Aorta (tissue), 5 donors: ENCODE measurements at places on chromosomes 1 and 21. TPM values are rescaled to one million over a fixed set of nuclear protein-coding genes. Genes with fewer than 3 reads are reported as not detected.

CELA3B gene
- total RNA-seq = 1.0 TPM

RHCE gene
- total RNA-seq = 0.69 TPM

LCE1A gene
- total RNA-seq = not detected

ANKRD34A gene
- total RNA-seq = 2.2 TPM

ADAM15 gene
- 180 TPM for total RNA-seq

DIO1 gene
- total RNA-seq = not detected

RNF223 gene
- total RNA-seq = not detected

AKR7A3 gene
- 1.2 TPM for total RNA-seq

NES gene
- 57.2 TPM for total RNA-seq

DTL gene
- 1.3 TPM for total RNA-seq

CTSS gene
- 128 TPM for total RNA-seq

TMEM200B gene
- total RNA-seq = 18.9 TPM

COL11A1 gene
- total RNA-seq = 8.4 TPM

DNA sequence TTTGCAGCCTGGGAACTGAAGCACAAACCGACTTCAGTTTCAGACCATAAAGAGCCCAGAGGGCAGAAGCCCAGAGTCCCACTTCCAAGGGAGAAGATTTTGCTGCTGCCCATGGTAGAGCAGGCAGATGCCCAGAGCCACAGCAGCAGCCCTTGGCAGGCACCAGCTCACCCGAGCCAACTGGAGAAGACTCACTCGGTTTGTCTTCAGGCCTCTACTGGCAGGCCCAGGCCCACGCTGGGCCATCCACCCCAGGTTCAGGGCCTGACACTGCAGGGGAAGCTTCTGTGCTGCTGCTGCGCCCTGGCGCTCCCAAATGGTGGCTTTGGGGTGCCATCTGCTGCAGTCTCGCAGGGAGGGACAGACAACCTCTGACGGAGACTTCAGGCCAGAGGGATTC lies 33.3 kb downstream of the SLC66A1 start:
- DNase-seq = no peak

DNA sequence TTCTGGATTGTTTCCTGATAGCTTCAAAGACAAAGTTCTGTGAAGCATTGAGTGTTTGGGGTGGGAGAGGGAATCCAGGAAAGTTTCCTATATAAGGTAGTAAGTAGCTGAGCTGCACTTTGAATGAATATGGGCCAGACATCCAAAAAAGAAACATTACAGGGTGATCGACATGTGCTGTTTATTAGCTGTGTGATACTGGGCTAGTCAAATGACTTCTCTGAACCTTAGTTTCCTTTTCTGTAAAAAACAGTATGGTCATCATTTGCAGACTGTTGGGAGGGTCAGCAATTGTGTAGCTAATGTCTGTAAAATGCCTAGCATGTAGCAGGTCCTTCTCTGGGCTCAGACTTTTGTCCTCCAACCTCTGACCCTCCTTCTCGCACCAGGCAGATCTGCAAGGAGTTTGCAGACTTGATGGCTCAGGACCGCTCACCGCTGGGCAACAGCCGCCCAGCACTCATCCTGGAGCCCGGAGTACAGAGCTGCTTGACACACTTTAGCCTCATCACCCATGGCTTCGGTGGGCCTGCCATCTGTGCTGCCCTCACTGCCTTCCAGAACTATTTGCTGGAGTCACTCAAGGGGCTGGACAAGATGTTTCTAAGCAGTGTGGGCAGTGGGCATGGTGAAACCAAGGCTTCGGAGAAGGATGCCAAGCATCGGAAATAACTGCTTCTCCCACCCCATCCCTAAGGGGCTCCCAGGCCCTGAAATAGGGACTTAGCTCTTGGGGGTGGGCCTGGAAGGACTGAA lies 21.1 kb downstream of the TFAP2E start:
- peak; percentile 62 for DNase-seq

DNA sequence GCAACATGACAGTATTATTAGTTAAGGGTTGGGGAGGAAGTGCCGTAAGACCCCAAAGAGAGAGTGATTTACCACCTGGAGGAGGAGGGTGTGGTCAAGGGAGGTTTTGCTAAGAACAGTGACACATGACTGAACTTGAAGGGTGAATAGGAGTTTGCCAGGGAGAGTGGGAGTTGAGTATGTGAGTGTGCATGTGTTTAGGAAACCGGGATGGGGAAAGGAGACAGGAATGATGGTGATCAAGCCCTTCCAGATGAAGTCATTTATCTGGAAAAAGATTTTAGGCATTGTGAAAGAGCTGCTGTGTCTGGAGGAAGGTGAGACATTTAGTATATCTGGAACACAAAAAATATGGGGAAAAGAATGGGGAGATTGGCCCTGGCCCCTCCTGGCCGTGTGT lies 28.1 kb upstream of the IL10 start:
- no peak for DNase-seq

GRCh38 chr1:32336963-32337675 lies 1.1 kb upstream of the MARCKSL1 start:
- DNase-seq = peak; percentile 69

GRCh38 chr1:246000638-246001015 lies 506.5 kb downstream of the SMYD3 start:
- DNase-seq = no peak

DNA sequence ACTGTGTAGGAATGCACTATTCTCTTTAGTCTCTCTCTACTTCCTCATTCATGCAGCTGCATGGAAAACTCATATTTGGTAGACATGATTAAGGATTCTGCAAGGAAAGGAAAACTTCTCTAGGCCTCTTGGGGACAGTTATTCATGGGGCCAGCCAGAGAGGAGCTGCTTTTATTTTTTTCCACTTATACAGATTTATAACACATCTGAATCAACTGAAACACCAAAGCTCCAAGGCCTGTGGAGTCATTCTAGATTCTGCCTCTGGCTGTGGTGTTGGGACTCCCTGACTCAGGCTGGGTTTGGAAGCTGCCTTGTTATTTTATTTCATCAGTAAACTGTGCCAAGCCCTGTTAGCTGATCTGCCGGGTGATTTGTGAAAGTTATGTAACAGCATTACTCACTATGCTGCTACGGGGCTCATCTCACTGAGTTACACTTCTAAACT lies 83.9 kb upstream of the EDEM3 start:
- no peak for DNase-seq

DNA sequence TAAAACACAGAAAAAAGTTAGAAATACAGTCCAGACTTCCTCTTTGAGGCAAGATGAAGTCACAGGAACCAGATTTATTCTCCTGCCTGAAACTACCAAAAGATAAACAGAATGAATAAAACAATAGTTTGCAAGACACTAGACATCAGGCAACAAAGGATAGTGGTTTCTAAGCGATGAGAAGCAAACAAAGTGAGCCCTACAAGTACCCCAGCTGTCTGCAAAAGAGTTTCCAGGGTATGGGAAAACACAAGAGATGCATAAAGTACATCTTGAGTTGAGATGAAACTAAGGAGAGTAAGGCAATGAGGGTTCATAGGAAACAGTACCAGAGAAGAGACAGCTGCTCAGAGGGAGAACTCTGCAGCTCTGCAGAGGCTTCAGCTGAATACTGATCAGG lies 83.3 kb upstream of the COL24A1 start:
- no peak for DNase-seq

GRCh38 chr1:231973830-231974229 lies 347.2 kb downstream of the DISC1 start:
- DNase-seq = no peak

DNA sequence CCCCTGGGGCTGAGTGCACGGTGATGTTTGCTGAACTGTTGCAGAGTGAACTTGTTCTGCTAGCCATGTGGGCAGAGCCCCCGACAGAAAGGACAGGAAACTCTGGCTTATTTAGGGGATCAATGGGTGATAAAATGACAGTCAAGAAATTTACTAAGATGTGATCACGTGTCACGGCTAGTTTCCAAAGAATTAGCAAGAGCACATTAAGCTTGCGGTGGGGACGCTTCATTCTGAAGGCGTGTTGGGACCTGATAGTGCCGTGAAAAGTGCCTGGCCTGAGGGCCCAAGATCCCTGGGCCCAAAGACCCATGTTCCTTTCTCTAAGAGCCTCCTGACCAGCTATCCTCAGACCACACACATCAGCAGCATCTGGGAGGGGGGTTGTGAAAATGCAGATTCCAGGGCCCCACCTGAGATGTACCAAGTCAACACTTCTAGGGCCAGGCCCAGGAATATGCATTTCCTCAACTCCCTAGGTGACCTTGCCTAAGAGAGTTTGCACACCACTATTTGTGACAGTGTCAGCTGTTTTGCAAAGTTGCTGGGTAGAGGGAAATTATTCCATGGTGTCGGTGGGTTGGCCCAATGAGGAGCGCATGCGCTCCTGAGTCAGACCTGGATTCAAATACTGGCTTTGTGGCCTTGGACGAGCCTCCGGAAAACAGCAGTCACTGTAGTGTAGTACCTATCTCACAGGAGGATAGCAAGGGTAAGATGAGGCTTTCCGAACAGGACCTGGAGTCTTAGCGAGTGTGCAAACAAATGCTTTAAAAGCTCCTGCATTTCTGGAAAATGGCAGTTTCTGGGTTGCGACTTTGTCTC lies 77.5 kb downstream of the SPSB1 start:
- DNase-seq = no peak

DNA sequence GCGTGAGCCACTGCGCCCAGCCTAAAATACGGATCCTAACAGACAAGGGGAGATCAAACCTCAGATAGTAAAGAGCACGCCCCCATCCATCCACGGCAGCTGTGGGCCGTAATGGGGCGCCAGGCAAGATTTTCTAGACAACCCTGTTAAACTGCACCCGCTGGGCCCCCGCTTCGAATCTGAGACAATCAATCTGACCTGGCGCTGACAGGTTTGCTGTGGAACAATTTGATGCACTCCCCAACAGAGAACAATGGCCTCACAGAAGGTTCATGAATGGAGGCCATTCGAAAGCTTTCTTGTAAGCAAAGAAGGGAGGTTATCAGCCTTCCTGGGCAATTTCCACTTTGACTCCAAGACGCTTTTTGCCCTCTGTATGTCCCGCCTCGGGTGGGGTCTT lies 30.5 kb downstream of the CLSTN1 start:
- DNase-seq = peak; percentile 65

DNA sequence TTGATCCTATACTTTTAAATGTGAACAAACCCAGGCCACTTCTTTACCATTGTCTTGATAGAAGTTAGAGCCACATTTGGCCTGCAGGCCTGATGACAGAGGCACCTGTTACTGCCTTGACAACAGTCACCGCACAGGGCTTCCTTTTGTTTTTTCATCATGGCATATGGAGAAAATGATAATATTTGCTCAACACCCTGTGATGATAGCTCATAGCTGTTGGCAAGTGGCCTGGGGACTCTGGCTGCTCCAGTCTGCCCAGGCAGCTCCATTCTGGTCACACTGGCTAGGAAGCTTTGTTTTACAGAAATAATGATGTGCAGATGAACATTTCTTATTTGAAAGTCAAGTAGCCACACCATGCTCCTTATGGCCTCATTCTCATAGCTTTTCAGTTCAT lies 89.6 kb upstream of the GPR88 start:
- DNase-seq = no peak

DNA sequence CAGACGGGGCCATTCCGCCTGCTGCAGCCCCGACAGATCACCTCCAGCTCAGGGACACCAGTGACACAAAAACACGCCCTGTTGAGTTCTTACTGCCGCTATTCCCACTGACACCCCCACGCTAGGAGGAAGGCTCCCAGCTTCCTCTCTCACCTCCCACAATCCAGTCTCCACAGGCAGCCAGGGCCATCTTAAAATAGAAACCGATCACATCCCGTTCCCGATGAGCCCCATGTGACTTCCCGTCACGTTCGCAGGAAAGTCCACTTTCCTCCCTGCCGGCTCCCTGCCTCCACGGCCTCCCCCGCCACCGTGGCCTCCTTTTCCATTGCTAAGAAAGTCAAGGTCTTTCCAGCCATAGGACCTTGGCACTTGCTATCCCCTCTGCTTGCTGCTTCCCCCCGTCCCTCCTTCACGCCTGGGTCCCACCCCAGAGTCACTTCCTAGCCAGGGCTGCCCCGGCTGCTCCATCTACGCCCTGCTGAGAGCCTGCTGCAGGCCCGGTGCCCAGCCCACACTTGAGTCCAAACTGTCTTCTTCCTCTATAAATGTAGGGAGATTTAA lies 24.0 kb upstream of the DDOST start:
- DNase-seq = no peak

DNA sequence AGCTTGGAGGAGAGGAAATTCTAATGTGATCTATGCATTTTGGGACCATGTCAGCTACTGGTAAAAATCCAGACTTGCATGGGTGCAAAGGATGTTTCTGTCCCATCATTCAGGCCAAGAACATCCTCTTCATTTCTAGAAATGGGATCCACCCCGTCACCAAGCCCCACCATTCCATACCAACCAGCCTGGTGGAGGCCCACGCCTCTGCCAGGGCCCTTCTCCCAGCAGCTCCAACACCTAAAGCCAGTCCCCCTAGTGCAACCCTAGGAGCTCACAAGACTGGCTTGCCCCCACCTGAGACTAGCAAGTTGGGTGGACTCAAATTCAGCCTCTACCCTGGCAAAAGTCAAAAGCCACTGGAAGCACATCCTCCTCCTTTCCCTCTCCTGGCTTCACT lies 1.9 kb downstream of the ARHGEF11 start:
- DNase-seq = no peak

DNA sequence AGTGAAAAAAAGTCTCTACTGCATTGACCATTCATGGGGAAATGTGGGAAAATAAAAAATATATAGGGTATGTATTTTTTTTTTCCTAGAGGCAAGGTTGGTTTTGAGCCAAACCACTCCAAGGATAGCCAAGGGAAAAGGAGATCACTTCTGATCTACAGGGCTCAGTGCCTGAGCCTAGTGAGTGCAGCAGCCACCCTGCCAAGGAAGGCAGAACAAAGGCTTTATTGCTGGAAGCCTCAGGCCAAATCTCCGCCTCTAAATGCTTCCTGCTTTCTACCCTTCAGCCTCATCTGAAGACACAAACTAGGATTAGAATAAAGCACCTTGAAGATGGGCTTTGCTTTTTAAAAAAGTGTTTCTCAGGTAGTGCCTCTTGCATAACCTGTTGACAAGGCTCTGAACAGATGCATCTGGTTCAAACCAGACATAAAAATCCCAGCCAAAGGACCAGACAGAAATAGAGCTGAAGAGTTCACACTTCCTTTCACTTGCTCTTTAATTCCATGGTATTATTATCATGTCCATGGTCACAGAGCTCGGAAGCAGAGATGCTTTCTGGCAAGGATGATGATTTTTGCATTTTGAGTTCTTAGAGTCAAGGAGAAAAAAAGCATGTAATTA lies 10.5 kb downstream of the C1orf115 start:
- no peak for DNase-seq

DNA sequence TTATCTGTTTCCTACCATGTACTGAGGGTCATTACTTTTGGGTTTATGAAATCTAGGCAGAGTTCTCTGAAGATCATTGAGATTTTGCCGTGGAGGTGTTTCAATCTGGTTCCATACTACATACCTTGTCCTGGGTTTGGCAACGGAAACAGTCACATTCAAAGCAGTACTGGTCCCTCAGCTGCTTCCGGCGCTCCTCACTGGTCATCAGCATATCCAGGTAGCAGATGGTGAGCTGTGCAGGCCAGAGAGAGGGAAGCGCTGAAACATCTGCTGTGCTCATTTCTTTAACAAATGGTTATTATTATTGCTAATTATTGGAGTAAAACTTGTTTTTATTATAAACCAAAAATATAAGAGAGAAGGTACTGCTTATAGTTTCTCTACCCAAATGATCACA lies 591.7 kb downstream of the SMYD3 start:
- no peak for DNase-seq

- DNase-seq = peak; percentile 57
Observed at GRCh38 chr1:225479341-225479740, 51.5 kb upstream of the LBR start.
